ENCODE measurements at places on chromosomes 13 and 19.

- no peak overlapping the region for H3K27ac ChIP-seq
- H3K4me1 ChIP-seq = peaks cover 18% of the 10 kb centered on the region
- H3K36me3 ChIP-seq = peaks cover 2% of the 10 kb centered on the region
- no peaks in the 10 kb centered on the region for H3K27me3 ChIP-seq
- DNase-seq = peak; percentile 63
These were observed 4.9 kb downstream of the CSNK1G2 start for GRCh38 chr19:1945899-1946298.

DNA sequence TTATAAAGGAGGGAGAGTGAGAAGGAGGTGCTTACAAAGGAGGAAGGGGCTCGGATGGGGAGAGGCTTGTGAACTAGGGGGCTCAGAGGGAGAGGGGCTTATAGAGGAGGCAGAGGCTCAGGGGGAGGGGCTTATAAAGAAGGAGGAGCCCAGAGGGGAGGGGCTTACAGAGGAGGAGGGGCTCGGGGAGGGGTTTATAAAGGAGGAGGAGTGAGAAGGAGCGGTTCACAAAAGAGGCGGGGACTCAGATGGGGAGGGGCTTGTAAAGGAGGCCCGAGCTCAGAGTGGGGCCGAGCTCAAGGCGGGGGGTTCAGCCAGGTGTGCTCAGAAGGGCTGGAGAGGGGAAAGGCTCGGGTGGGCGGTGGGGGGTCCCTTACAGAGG is 500 bp downstream of the SMIM24 start:
- H3K4me1 ChIP-seq = no peaks in the 10 kb centered on the region
- H3K27me3 ChIP-seq = peaks cover 27% of the 10 kb centered on the region
- no peak overlapping the region for H3K27ac ChIP-seq
- H3K4me3 ChIP-seq = no peak overlapping the region

DNA sequence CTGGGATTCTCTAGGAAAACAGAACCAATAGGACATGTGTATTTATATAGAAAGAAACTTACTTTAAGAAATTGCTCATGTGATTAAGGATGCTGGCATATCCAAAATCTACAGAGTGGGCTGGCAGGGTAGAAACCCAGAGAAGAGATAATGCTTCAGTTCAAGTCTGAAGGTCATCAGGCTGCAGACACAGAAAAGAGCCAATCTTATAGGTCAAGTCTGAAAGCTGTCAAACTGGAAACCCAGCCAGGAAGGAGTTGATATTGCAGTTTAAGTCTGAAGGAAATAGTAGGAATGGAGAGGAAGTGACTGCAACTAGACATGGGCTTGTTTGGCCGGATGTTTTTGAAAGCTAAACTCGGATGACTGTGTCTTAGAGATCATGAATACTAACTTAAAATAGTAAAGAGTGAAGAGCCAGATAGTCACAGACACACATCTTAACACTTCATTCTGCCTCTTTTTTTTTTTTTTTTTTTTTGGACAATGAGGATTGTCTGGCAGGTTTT is 125.3 kb upstream of the GPC6 start:
- DNase-seq = no peak
- H3K4me1 ChIP-seq = no peaks in the 10 kb centered on the region
- no peaks in the 10 kb centered on the region for H3K27me3 ChIP-seq
- H3K4me3 ChIP-seq = no peak overlapping the region

- H3K4me3 ChIP-seq = no peak overlapping the region
- no peak overlapping the region for H3K27ac ChIP-seq
- DNase-seq = no peak
These were observed 39.5 kb upstream of the TEX29 start for GRCh38 chr13:111280681-111281585.

GRCh38 chr13:38862443-38862842 is 128.2 kb downstream of the STOML3 start:
- H3K36me3 ChIP-seq = peaks cover 5% of the 10 kb centered on the region
- no peak for DNase-seq
- H3K27me3 ChIP-seq = no peaks in the 10 kb centered on the region
- no peak overlapping the region for H3K27ac ChIP-seq
- H3K4me3 ChIP-seq = no peak overlapping the region

GRCh38 chr13:49455007-49455398 is 10.9 kb downstream of the SETDB2 start:
- no peak overlapping the region for H3K4me3 ChIP-seq
- H3K27ac ChIP-seq = no peak overlapping the region
- H3K4me1 ChIP-seq = no peaks in the 10 kb centered on the region
- no peaks in the 10 kb centered on the region for H3K36me3 ChIP-seq

GRCh38 chr13:29954082-29955028 is 103.9 kb upstream of the UBL3 start:
- no peak overlapping the region for H3K27ac ChIP-seq
- DNase-seq = no peak
- H3K36me3 ChIP-seq = no peaks in the 10 kb centered on the region
- peaks cover 45% of the 10 kb centered on the region for H3K4me1 ChIP-seq
- H3K4me3 ChIP-seq = no peak overlapping the region

DNA sequence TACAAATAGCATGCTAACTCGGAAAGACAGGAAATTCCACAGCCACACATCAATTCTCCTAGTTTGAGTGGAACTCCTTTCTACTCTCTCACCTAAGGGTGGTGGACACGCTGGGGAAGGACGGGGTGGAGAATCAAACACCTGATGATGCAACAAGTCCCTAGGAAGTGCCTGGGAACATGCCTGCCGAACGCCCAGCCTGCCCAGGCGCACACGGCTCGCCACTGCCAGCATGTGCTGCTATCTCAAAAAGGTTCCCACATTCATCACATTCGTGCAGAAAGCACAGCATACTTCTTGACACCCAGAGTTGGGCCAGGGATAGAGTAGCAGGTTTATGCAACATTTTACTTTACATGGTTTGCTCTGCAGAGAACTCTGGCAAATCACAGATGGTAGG is 164.6 kb downstream of the ABCC4 start:
- DNase-seq = no peak
- H3K4me1 ChIP-seq = peaks cover 23% of the 10 kb centered on the region
- peaks cover 27% of the 10 kb centered on the region for H3K36me3 ChIP-seq
- no peak overlapping the region for H3K4me3 ChIP-seq
- no peaks in the 10 kb centered on the region for H3K27me3 ChIP-seq

GRCh38 chr13:60311527-60311926 is 85.5 kb upstream of the TDRD3 start:
- no peak overlapping the region for H3K27ac ChIP-seq
- no peak overlapping the region for H3K4me3 ChIP-seq
- H3K27me3 ChIP-seq = no peaks in the 10 kb centered on the region
- H3K36me3 ChIP-seq = peaks cover 2% of the 10 kb centered on the region
- peaks cover 7% of the 10 kb centered on the region for H3K4me1 ChIP-seq

DNA sequence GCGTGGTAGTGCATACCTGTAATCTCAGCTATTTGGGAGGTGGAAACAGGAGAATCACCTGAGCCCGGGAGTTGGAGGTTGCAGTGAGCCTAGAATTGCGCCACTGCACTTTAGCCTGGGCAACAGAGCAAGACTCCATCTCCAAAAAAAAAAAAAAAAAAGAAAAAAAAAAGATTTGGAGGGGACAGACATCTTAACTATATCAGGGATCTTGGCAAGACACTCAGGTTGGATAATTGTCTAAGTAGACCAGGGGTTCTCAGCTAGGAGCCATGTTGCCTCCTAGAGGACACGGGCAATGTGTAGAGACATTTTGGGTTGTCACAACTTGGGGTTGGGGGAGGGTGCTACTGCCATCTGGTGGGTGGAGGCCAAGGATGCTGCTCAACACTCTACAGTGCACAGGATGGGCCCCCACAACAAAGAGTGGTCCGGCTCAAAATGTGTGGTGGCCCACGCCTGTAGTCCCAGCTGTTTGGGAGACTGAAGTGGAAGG is 1.9 kb upstream of the ZNF580 start:
- peaks cover 62% of the 10 kb centered on the region for H3K4me1 ChIP-seq
- no peak overlapping the region for H3K27ac ChIP-seq
- peaks cover 16% of the 10 kb centered on the region for H3K36me3 ChIP-seq

DNA sequence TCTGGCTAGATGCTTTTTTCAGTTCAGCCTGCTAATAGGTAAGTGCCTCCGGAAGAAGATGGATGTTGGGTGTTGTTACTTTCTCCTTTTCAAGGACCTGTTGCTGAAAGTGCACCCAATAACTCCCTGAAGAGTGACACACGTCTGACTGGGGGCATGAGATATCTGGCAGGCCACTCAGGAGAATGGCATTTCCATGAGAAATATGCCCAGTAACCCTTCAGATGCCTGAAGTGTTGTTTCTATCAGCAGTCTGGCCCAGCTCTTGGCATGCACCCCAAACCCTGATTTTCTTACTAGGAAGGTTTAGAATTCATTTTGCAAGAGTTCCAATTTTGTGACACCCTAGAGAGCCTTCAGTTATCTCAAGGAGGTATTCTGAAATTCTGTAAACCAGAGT is 71.5 kb downstream of the ARHGAP35 start:
- H3K36me3 ChIP-seq = no peaks in the 10 kb centered on the region
- DNase-seq = no peak
- H3K27me3 ChIP-seq = no peaks in the 10 kb centered on the region

- H3K4me1 ChIP-seq = no peaks in the 10 kb centered on the region
- no peak for DNase-seq
- H3K36me3 ChIP-seq = peaks cover 8% of the 10 kb centered on the region
These were observed 26.8 kb downstream of the COG6 start for GRCh38 chr13:39682310-39682709.

DNA sequence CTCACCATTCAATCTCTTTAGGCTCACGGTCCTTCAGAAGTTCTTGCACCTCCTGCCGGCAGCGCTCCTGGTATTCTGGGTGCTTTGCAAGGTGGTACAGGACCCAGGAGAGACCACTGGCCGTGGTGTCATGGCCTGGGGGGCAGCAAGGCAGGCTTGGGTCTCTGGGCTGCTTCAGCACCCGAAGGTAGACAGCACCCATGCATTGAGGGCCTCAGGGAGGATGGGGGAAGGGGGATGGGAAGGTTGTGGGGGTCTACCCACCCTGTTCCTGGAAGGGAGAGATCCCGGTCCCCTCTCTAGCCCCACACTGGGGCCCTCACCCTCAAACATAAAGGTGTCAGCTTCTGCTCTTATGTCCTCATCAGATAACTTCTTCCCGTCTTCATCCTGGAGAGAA is 12.0 kb downstream of the CYP4F2 start:
- no peak for DNase-seq
- no peak overlapping the region for H3K4me3 ChIP-seq
- H3K4me1 ChIP-seq = no peaks in the 10 kb centered on the region
- no peaks in the 10 kb centered on the region for H3K36me3 ChIP-seq
- H3K27ac ChIP-seq = no peak overlapping the region
- no peaks in the 10 kb centered on the region for H3K27me3 ChIP-seq

DNA sequence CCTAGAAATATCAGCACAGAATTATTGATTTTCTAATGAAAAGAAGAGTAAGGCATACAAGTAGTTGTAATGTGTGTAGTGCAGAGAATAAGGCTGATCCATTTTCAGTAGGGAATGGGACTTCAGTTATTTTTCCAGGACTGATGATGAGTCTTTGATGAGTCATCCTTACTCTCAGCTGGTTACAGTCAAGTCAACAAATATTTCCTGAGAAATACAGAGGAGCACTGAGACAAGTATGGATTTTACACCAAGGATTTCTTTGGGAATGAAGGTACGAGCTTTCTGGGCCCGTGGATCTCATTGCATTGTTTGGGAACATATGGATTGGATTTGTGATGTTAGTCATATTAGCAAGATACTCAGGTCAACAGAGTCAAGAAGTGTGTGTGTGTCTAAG is 502.7 kb downstream of the FGF9 start:
- no peak overlapping the region for H3K27ac ChIP-seq
- H3K36me3 ChIP-seq = no peaks in the 10 kb centered on the region
- H3K27me3 ChIP-seq = peaks cover 2% of the 10 kb centered on the region
- H3K4me3 ChIP-seq = no peak overlapping the region
- no peaks in the 10 kb centered on the region for H3K4me1 ChIP-seq

- no peak for DNase-seq
- peak overlapping the region; percentile 56 for H3K4me3 ChIP-seq
- peaks cover 54% of the 10 kb centered on the region for H3K4me1 ChIP-seq
- H3K27ac ChIP-seq = no peak overlapping the region
These were observed 6.8 kb downstream of the BICRA start for GRCh38 chr19:47615714-47616113.

- H3K4me1 ChIP-seq = no peaks in the 10 kb centered on the region
- no peak overlapping the region for H3K27ac ChIP-seq
- H3K36me3 ChIP-seq = peaks cover 16% of the 10 kb centered on the region
- no peaks in the 10 kb centered on the region for H3K27me3 ChIP-seq
These were observed 26.9 kb downstream of the MAU2 start for GRCh38 chr19:19347401-19348110.

GRCh38 chr19:8367327-8368001 is 3.5 kb downstream of the ANGPTL4 start:
- DNase-seq = peak; percentile 32
- peaks cover 17% of the 10 kb centered on the region for H3K4me1 ChIP-seq
- H3K36me3 ChIP-seq = no peaks in the 10 kb centered on the region
- H3K27me3 ChIP-seq = peaks cover 53% of the 10 kb centered on the region
- H3K4me3 ChIP-seq = peak overlapping the region; percentile 11

- H3K27me3 ChIP-seq = peaks cover 64% of the 10 kb centered on the region
- no peaks in the 10 kb centered on the region for H3K36me3 ChIP-seq
- no peaks in the 10 kb centered on the region for H3K4me1 ChIP-seq
These were observed 49.0 kb upstream of the ZNF780A start for GRCh38 chr19:40139533-40140287.

DNA sequence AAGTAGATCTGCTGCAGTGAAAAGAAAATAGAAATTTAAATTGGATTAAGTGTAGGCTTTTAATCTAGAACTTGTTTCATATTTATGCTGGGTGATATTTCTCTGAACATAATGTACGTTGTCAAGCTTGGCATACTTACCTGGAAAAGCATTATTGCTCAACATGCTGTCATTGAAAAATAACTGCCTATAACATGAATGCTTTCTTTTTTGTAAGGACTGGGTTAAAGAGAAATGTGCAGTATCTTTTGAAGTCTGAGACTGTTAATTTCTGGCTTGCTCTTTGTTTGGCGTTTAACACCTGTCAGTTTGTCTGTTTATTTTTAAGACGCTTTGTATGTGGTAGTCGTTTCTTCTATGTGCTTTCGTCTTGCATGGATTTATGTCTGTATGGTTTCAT is 175.2 kb downstream of the LMO7 start:
- H3K27ac ChIP-seq = no peak overlapping the region
- H3K4me3 ChIP-seq = no peak overlapping the region
- H3K27me3 ChIP-seq = no peaks in the 10 kb centered on the region
- DNase-seq = no peak

DNA sequence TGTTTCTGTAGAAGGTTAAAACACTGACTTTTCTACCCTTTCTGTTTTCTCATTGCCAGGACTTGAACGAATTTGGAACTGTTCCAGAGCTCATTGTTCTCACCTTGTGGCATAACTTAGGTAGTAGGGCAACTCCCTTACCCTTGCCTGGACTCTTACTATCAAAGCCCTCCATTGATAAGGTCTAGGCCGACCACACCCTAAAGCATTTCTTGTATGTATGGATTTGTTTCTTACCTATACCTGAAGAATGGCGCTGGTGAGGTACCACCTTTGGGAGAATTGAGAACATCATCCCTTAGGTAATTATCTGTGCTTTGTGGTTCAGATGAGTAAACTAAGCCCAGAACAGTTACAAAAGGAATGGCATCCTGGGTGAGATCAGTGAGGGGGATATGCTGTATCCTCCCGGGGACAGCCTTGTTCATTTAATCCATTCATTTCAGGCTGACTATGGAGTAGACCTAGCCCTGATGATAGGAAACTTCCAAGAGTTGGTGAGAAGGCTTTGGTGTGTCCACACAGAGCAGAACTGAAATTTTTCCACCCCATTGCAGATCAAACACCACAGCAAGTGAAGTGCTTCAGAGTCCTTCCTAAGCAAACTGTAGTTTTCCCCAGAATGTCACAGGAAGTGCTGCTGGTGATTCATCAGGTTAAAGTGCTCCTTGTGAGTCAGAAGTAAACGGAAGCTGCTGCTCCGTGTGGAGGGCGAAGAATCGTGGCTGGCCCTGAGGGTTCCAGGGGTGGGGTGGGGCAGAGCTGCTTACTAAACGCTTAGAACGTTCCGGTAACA is 113.0 kb downstream of the TEX26 start:
- no peak overlapping the region for H3K4me3 ChIP-seq
- no peak overlapping the region for H3K27ac ChIP-seq
- no peaks in the 10 kb centered on the region for H3K36me3 ChIP-seq
- no peak for DNase-seq
